T47D (cell line): ENCODE measurements at places on chromosomes 6 and 20.

DNA sequence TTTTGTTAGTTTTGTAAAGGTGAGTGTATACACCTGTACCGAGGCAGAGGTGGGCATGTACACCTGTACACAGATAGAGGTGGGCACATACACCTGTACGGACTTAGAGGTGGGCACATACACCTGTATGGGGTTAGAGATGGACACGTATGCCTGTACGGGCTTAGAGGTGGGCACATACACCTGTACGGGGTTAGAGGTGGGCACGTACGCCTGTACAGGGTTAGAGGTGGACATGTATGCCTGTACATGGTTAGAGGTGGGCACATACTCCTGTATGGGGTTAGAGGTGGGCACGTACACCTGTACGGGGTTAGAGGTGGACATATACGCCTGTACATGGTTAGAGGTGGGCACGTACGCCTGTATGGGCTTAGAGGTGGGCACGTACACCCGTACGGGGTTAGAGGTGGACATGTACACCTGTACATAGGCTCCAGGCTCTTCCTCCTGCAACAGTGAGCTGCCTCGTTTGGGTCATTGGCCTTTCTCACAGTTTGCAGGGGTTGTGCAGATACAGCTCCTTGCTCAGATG lies 63.7 kb downstream of the PHACTR3 start:
- DNase-seq: no peak

GRCh38 chr20:33770005-33770404 lies 38.2 kb downstream of the ZNF341 start:
- DNase-seq: no peak

DNA sequence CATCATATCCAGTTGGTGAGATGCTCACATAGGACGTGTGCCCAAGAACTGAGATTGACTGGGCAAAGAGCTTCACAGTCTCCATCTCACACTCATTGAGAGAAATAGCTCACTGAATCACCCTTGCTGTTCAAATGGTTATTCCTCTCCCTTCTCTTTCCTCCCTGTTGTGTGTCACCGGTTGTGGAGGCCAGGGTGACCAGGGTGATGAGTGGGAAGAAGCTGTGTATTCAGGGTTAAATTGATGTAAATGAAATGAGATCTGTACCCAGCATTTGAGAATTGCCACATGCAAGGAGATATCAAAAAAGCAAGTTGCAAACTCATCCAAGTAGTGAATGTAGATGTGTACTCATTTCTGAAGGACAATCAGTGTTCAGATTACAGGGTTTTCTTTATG lies 36.6 kb upstream of the VAPB start:
- DNase-seq: no peak

GRCh38 chr6:119259027-119259426 lies 90.5 kb downstream of the MAN1A1 start:
- DNase-seq: peak; percentile 2

DNA sequence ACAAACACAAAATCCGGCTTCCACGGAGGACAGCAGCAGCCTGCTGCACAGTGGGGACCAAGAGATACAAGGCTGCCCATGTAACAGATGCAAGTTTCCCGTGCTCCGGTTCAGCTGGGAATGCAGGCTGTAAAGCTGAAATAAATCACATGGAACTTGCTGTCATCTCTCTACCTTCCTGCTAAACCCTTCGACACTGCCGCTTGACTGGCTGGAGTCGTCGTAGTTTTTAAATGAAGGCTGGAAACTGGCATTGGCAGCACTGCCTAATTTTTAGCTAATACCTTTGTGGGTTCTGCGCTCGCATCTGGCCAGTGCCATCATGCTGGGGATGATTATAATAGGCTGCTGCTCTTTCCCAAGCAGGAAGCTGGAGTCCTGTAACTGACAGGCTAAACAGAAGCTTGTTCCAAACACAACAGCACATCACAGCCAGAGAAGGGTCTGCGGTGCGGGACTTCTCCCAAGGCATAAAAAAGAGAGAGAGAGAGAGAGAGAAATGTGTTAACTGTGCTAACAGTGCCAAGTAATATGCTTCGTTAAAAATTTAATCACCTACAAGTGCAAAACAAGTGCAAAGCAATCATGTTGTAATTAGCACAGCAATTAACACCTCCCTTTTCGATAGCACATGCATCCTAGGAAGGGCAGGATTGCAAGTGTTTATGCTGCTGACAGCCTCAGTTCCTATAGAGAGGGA lies 146.1 kb downstream of the TFAP2A start:
- DNase-seq: no peak

- no peak for DNase-seq
These were observed 8.0 kb upstream of the RAET1E start for GRCh38 chr6:149905911-149906371.

GRCh38 chr20:58752565-58752964 lies 60.0 kb downstream of the NPEPL1 start:
- DNase-seq: no peak

GRCh38 chr6:15387118-15387517 lies 141.2 kb downstream of the JARID2 start:
- no peak for DNase-seq

- DNase-seq: no peak
These were observed 32.2 kb downstream of the EIF2S2 start for GRCh38 chr20:34079818-34080217.

DNA sequence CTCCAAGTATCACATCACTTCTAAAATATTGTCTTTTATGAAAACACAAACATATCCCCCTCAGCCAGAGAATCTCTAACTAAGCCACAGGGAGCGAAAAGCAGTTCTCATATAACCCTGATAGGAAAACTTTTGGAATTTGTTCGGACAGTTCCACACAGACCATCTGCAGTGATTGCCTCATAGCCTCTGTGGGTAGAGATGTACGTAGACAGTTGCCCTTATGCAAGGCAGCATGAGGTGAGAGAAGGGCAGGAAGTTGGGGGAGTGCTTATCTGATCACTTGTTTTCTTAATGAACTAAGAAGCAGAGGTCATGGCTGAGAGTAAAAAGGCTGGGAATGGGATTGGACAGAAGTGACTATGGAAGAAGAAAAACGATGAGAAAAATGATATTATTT lies 39.6 kb downstream of the SLC23A2 start:
- DNase-seq: no peak

DNA sequence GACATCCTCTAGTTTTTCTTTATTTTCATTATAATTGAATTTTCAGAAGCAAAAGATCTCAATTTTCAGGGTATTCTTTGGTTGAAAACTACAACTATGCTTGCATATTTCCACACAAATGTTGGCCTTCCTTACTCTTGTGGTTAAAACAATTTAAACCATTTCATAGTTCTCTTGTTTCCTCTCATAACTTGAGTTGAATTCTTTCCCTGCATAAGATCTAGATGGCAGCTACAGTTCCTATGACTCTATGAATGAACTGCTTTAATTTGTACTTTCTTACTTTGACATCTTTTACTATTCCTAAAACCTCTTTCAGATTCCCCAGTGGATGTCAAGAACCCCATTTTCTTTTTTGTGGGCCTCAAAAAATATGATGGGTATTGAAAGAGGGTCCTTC lies 564.5 kb downstream of the NKAIN2 start:
- no peak for DNase-seq

DNA sequence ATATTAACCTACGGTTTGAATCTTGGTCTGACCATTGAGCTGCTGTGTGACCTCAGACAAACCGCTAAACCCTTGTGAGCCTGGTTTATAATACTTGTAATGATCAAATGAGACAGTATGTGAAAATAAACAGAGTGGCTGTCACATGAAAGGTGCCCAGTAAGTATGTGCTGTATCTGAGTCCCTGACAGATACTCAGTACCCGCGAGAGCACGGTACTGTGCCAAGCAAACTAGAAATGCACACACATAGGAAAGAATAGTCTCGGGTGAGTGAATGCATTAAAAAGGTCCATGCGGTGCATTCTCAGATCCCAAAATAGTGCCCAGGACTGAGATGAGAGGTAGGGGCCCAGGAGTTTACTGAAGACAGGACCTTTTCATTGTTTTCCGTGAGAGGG lies 93.3 kb downstream of the PPP1R14C start:
- DNase-seq: no peak

GRCh38 chr6:134152767-134153485 lies 100.5 kb upstream of the SLC2A12 start:
- DNase-seq: no peak

- DNase-seq: no peak
These were observed 545 bp upstream of the ASCC3 start for GRCh38 chr6:100881707-100882040.

- no peak for DNase-seq
These were observed at the start of gene MCHR2 for GRCh38 chr6:99993533-99994251. Gene MCHR2 (minus strand): TSS chr6:99994223. CDS start chr6:99956147, 38,076 bp downstream.

DNA sequence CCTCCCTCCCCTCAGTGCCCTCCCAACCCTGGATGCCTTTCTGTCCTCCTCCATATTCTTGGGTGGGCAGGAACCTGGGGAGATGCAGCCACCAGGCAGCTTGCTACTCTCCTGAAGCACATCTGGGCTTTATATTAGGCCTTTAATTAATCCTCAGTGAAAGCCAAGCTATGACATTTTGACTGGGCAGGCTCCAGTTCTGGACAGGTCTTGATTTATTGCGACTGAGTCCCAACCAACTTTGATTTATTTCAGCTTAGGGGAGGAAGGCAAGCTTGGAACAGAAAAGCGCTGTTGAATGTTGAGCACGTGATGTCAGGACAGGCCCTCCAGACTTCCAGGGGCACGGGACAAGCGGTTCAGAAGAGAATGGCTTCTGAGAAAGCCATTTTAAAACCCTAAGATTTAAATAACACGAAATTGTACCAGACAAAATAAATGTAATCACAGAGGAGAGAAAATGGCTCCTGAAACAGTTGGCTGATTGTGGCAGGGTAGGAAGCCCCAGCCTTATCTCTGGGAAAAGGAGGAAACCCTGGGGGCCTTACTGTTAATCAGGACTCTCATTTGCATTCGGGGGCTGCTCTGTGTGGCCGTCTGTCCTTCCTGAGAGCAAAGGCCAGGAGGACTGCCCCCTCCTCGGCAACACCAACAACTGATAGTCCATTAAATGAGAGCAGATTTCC lies 294.2 kb downstream of the FOXC1 start:
- no peak for DNase-seq

DNA sequence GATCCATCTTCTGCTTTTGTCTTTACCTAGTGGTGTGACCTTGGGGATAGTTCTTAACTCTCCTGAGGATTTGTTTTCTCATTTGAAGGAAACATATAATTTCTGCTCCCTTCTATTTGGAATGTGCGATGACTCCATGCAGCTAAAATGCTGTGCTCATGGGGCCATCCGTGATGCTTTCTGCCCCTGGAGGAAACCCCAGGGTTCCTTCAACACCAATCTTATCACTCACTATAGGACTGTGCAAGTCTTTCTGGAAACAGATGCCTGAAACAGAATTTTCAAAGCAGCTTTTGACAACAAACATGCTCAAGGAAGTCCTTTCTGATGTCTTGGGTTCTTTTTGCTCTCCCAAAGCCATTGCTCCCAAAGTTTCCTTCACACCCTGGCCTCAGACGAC lies 128.8 kb upstream of the GGTLC1 start:
- DNase-seq: no peak

DNA sequence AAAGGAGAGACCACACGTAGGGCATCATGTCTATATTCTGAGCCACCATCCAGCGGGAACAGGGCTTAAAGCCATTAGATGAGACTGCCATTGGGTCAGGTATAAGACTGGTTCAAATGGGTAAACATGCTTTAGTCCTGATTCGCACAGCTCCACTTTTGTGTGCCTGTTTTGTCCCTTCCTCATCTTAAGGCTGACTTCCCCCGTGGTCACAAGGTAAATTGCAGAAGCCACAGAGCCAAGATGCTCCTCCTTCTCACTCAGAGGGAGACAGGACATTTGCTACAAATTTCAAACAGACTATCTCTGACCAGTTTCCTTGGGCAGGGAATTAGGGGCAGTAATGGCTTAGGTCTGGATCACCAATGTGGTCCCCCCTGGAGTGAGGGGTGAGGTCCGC lies 11.4 kb upstream of the IFNGR1 start:
- DNase-seq: no peak

GRCh38 chr6:127188744-127189143 lies 70.3 kb downstream of the RSPO3 start:
- no peak for DNase-seq
